Hippocampal formation (tissue), 2 donors: ENCODE measurements at places on chromosomes 5 and 9.

DNA sequence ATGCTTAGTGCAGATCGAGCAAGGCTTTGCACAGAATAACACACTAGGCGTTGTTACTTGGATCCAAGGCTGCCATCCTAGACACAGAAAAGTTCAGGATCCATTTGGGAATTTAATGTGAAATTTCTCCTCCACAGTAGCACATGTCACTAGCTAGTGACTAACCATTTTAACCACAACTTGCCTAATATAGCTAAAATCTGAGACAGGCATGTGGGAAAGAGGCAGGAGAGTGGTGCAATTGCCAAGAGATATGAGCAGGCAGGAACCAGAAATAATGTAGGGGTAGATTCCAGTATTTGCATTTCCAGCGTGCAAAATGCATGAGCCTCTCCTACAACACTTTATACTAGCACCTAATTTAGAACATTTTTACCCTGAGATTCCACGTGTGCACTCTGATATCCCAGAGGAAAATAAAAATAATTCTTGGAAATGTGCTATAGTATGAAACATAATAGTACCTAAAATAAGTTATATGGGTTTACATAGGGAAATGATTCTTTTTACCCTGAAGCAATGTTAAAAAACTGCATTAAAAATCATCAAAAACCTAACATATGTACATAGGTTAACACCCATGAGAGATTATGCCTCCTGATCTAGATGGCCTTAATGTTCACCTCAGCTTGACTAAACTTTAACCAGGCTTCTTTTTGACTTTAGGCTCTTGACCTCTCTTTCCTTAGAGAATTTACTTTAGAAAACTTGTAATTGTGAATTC is 1230.6 kb upstream of the NUDT12 start:
- no peak for DNase-seq

DNA sequence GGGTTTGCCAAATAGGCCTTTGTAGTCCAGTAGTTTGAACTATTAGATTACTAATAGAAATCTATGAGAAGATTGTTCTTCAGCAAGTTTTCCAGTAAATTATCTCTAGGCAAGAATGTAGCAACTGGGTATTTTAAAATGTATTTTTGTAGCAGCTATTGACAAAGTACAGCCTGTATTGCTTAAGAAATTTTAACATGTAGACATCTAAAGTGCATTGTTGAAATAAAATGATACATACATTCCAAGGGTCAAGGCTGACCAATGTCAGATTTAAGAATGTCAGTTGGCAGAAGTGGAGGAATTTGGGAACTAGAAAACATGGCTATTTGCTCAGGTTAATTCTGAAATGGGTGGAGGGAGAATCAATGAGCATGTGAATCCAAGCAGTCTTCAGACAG is 57.5 kb upstream of the ZSWIM6 start:
- DNase-seq, result no peak

DNA sequence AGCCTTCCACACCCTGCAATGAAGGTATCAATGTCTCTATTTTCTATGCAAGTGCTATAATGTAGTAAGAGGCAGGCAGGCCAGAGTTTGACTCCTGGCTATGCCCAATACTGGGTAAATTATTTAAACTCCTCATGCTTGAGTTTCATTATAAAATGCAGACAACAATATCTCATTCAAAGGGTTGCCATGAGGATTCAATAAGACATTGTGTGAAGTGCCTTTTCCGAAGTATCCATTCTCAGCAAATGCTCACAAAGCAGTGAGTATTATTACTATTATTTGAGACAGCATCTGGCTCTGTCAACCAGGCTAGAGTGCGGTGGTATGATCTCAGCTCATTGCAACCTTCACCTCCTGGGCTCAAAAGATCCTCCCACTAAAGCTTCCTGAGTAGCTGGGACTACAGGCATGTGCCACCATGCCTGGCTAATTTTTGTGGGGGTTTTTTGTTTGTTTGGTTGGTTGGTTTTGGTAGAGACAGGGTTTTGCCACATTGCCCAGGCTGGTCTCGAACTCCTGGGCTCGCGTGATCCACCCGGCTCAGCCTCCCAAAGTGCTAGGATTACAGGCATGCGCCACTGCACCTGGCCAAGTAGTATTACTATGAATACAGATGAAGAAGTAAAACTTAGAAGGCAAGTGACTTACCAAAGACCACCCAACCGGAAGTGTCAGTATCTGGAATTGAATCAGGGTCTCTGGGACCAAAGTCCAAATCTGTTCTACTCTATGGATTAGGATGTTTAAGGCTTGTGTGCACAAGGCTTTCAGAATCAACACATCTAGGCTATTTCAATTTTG is 18.8 kb downstream of the ADAM19 start:
- no peak for DNase-seq

GRCh38 chr9:137117269-137117731 is 2.8 kb upstream of the DPP7 start:
- DNase-seq, result no peak

DNA sequence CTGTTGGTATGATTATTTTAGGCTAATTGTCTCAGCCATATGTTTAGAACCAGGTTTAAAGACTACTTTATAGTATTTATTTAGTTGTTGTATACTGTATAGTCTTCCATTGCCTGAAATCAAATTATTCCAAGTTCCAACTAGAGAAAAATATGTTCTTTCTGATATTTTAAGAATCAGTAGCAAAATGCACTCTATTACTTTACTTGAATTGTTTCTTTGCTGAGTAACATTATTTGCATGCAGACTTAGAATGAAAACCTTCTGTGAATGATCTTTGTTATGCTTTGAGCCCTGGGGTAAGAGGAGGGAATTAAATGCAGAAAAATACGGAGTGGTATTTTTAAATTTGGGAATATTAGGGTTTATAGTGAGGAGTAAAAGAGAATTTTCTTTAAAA is 47.9 kb downstream of the MEGF10 start:
- DNase-seq, result no peak

- no peak for DNase-seq
Measured at GRCh38 chr9:27505744-27506161, 18.3 kb upstream of the IFNK start.

DNA sequence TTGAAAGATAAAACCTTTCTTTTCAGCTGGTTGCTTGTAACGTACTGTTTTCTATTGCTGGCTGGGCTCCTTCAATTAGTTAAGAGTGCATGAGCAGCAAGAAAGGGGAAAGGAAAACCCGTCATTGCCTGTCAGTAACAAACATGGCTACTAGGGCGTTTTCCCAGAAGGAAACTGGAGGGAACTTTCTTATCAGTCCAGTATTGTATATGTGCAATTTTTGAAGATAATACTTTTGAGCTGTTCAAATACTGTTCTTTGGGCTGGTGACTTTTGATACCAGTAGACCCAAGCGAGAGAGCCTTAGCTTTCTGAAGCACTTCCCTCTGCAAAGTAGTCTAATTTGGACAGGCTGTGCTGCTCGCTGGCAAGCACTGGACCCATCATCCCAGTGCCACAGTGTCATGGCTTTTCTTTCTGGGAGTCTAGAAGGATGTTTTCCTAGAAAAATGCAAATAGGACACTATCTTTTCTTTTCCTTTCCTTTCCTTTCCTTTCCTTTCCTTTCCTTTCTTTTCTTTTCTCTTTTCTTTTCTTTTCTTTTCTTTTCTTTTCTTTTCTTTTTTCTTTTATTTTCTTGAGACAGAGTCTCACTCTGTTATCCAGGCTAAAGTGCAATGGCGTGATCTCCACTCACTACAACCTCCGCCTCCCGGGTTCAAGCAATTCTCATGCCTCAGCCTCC is 149.9 kb upstream of the SMIM23 start:
- no peak for DNase-seq

DNA sequence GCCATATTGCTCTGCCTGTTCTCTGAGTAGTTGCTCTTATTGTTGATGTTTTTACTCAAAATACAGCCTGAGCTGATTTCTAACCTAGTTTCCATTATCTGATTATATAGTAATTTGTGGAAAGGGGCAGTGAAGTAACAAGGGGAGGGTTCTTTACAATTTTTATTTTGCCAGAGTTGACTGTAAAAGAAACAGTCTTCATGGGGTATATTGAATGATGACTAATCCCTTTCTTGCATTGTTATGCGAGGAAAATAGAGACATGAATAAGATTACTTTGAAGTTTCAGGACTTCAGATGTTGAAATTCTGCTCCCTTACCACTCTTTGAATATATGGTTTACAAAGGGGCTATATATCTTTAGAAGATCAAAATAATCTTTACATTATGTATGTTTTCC is 9.1 kb upstream of the LRRC70 start:
- no peak for DNase-seq

DNA sequence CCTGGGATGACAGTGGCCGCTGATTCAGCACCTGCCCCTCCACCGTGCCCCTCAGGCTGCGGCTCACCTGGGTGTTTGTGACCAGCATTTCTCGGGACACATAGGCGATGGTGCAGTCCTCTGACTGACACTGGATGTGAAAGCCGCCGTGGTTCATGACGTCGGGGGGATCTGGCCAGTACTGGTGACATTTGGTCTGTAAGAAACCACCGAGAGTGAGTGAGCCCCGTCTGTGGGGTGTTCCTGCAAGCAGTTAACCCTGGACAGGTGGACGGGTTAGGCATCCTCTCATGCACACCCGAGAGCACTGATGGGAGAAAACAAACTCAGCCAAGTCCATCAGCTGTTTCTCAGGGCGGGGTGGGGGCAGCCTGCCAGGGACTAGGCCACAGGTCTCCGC is 62.5 kb upstream of the EPB41L4B start:
- no peak for DNase-seq

DNA sequence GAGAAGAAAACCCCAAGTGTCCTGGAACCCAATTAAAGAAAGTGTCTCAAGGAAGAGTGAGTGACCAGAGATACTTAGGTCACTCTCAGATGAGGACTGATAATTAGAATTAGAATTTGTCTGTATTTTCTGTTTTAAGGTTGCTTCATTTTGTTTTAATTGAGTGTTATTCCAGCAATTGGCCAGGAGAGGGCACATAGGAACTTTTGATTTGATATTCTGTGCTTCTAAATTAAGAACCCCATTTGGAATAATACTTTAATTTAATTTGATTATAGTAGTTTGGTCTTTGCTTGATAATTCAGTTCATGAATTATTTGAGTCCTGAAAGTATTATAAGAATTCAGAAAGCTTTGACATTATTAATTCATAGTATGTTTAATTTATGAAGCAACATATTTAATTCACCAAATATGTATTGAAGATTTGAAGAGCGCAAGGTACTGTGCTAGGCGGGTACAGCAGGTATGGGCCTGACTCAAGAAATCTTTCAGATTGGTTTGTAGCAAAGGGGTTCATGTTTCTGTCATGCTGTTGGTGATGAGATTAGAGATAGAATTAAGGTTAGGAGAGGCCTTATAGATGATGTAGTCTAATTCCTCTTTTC is 4.9 kb downstream of the MRPL22 start:
- DNase-seq, result no peak

DNA sequence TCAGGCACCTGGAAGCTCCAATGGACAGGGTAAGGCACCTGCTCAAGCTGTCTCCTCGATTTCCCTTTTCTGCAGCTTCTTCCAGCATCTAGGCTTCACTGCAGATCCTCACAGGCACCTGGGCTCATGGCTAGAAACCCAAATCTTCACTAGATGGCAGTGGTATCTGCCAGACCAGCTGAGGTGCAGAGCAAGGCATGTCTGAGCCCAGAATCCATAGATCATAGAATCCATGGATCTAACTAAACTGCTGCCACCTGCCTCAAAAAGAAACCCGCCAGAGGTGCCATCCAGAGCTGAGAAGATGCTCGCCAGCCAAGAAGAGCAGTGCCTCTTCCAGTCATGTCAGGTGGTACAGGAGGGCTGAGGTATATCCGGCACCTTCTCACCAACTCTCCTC is 6.9 kb downstream of the SHC3 start:
- no peak for DNase-seq

DNA sequence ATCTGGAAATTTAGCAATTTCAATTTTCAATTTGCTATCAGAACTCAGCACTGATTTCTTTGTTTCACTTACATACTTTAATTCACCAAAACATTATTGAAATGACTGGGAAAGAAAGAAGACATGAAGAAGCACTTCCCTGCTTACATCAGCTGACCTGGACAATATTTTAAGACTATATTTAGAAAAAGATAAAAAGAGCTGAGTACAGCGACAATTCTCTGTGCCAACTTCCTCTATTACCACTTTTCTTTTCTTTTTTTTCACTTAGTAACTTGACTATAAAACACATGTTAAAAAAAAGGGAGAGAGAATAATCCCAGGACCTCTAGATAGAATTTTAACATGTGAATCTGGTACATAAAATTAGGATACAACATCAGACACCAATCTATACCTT is 35.6 kb downstream of the MEF2C start:
- no peak for DNase-seq

DNA sequence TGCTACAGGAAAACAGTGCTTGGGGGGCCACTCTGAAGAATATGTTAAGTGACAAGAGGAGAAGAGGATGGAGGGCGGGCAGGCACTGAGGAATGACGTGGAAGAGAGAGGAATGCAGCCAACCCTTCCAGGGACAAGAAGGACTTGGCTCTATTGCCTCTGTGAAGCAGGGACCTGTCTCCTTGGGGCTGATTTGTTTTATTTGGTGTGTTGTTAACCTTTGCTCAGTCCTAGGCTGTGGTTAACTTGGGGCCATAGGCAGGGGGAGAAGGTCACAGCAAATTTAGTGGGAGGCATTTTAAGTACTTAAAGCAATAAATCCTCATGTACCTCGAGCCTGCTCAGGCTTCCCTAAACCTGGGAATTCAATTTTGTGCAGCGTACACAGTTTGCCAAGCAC is 39.9 kb downstream of the KIF4B start:
- no peak for DNase-seq

DNA sequence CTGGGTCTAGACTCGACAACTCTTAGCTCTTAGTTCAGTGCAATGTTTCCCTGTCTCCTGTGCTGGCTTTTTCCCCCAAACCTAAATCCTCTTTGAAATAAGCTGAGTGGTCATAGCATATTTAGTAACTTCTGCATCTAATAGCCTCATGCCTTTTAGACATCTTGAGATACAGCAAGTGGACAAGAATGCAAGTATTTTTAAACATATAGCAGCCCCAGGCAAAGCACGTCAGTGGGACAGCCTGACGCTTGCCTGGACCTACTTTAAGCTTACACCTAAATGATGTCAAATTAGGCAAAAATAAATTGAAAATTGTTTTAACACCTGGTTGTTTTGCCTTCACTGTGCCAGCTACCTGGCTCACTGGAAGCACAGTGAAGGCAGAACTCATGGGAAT is 8.0 kb downstream of the C9 start:
- DNase-seq, result no peak

DNA sequence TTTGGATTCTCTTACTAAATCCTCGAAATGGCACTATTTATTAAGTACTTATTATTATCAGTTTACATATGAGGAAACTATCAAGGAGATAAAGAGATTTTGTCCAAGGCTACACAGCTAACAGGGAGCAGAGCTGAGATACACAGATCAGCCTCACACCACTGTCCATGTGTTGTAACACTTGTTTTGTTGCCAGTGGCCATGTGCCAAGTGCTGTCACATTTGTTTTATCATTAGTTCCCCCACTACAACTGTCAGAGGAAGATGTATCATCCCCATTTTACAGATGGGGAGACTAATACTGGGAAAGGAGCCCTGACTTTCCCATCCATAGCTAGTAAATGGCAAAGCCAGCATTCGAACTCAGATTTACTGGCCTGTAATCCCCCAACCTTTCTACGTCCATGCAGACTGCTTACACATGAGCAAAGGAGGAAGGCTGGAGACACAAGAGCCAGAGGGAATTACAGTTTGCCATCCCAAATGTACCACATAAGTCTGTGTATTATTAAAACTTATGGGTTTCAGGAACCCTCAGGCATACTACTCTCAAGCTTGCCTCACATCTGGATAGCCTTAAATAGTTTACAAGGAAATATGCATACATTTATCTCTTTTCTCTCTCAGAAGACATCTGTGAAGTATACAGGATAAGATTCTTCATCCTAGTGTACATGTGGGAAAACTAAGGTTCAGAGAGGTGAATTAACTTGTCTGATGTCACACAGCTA is 25.1 kb downstream of the PAPPA start:
- DNase-seq, result no peak
